ENCODE measurements at places on chromosomes 16 and 17.

GRCh38 chr17:35548978-35549377, 11.5 kb upstream of the SLFN12L start:
- DNase-seq, result no peak

GRCh38 chr17:77490361-77491183, 349.8 kb downstream of the SEC14L1 start:
- no peak for DNase-seq

DNA sequence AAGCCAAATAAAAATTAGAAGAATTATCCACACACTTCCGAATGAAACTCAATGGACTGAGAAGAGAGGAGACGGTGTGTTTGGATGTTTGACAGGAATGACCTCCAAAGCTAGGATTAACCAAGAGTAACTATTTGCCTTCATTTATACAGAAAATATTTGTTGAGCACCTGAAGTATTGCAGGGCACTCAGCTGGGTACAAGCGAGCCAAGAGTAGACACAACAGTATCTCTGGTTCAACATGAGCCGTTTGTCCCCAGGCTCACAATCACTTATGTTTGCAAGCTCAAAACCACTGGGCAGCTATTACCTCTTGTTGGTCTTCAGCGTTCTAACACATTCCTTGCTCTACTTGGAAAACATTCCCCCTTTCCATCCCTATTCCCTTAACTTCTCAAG, 38.8 kb downstream of the MAF start:
- no peak for DNase-seq

DNA sequence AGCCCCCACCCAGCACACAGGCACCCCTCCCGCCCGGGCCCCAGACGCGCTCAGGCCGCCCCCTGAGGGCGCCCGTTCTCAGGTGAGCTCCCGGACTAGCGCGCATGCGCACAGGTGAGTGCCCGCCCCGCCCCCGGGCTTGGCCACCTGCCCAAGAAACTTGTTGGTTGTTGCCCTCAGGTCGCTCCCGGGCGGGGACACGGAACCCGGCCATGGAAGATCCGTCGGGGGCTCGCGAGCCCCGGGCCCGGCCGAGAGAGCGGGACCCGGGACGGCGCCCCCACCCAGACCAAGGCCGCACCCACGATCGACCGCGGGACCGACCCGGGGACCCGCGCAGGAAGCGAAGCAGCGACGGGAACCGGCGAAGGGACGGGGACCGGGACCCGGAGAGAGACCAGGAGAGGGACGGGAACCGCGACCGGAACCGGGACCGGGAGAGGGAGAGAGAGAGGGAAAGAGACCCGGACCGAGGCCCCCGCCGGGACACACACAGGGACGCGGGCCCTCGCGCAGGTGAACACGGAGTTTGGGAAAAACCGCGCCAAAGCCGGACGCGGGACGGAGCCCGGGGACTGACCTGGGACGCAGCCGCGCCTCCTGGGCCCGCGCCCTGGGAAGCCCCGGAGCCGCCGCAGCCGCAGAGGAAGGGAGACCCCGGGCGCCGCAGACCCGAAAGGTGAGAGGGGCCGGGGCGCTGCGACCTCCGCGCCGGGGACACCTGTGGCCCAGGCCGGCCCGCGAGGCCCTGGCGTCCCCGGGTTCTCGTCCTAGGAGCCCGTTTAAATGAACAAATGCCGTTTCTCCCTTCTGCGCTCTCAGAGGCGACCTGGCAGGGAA, at the start of gene MARVELD3:
TSS of gene MARVELD3 (plus strand) at position 167 of the 840 bp plus-strand sequence. CDS start at position 213, 46 bp downstream.
- peak; percentile 79 for DNase-seq

DNA sequence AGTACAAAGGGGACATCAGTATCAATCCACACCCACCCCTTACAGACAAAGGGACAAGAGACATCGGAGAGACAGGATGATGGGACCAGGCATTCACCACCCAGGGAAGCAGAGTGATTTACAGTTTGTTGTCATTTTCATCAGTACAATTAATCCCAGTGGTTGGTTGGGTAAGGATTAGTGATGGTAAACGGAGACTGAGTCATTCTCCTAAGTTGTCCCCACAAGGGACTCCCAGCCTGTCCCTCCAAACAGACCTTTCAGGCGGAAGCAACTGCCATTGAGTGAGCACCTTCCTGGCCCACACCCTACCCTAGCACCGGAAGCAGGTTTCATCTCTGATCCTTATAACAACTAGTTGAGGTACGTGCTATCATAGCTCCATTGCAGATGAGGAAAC, 11.2 kb downstream of the PPL start:
- no peak for DNase-seq

DNA sequence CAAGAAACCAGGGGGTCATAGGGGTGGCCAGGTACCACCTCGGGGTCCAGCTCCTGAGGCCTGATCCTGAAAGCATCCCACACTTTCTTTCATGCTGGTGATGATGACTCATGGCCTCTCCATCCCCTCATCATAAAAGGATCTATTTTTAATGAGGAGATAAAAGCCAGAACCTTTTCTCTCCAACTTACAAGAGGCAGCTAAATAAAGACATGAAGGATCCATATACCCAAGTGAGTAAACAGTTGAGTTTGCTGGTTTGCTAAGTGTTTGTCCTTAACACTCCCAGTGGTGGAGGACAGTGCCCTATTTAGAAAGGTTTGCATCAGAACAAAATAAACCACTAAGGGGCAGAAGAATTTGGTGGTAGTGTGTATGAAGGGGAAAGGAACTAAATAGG, 383.8 kb downstream of the GRIN2A start:
- no peak for DNase-seq

- peak; percentile 81 for DNase-seq
These were observed 12.4 kb upstream of the ST6GALNAC2 start for GRCh38 chr17:76598004-76598439.

GRCh38 chr16:87086156-87086555, 231.0 kb downstream of the C16orf95 start:
- no peak for DNase-seq

DNA sequence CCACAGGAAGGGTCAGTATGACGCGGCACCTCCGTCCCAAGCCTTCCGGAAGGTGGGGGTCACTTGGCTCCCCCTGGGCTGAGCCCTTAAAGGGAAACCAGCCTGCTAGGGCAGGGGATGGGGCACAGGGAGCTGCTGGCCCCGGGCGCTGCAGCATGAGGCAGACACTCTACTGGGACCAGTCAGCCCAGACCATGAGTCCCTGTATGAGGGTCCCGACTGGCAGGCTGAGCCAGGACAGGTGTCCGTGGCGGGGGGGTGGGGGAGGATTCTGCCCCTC, 43.4 kb upstream of the ZC3H18 start:
- DNase-seq, result no peak

- no peak for DNase-seq
These were observed 9.3 kb downstream of the CORO6 start for GRCh38 chr17:29613352-29613837.

DNA sequence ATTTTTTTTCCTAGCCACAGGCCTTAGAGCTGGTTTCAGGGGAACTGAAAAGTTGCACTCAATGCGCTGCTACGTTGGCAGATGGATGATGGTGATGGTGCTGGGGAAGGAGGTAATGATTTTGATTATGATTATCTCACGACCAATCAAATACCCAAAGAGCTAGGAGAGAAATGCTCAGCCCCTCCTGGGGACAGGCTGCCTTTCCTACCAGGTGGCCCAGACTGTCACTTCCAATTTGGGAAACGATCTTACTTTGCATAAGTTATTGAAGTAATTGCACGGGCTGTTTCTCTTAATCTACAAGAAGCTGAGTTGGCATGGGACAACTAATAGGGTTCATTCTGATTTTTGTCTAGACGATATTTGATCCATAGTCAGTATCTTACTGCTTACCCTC, 379.7 kb upstream of the EEF2KMT start:
- no peak for DNase-seq

GRCh38 chr16:79839466-79840341, 239.2 kb upstream of the MAF start:
- no peak for DNase-seq

DNA sequence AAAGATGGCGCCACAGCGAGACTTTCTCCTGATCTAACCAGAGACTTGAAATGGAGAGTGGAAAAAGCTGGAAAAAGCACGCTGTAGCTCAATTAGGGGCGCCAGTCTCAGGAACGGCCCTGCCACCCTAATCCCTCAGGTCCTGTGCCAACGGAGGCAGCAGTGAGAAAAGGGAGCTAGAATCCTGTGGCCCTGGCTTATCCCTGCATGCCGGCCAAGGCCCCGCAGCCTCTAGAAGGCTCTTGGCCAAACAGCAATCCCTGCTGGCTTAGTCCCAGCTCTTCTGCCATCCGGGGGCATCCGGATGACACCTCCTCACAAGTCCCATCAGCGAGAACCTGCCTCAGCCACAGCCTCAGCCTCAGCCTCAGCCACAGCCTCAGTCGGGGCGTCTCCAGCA, 69.8 kb downstream of the MRM3 start:
- DNase-seq, result no peak

DNA sequence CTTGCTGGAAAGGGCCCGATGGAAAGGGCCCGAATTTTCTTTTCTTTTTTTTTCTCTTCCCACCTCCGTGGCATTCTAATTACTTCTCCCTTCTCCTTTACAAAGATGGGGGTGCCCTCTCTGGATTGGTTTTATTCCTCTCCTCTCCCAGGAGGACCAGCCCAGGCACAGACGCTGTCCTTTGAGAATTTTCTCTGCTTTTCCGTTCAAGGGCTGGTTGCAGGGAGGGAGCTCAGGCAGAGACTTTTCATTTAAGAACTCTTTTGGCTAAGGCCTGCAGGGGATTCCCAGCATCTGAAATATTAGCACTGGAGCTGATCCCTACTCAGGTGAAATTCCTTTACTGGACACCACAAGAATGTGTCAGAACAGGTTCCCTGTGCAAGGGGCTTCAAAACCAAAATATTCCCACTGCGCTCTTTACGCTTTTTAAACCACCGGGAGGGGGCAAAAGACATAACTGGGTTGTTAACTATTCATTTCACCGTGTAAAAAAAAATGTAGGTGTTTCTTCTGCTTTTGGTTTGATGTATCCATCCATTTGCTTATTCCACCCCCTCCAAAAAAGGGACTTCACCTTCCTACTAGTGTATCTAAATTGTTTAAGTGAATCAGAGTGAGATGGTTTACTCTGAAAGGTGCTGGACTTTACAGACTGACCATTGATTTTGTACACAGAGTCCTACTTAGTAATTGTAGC, 1.4 kb downstream of the NFAT5 start:
- DNase-seq, result peak; percentile 22

DNA sequence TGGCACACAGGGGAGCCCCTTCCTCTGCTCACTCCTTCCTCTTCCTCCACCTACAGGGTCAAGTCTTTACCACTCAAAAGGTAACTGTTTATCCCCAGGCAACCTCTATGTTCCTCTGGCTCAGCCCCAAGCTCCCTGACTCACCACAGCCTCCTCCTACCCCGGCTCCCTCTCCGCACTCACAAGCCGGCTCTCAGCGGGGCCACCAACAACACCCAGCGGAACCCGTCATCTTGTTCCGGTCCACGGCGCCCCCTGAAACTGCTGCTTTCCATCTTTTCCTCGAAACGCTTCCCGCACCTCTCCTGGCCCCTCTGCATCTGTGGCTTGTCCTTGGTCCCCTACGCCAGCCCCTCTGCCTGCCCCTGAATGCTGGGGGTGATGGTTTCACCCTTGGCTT, 58.4 kb downstream of the NXN start:
- DNase-seq, result no peak

DNA sequence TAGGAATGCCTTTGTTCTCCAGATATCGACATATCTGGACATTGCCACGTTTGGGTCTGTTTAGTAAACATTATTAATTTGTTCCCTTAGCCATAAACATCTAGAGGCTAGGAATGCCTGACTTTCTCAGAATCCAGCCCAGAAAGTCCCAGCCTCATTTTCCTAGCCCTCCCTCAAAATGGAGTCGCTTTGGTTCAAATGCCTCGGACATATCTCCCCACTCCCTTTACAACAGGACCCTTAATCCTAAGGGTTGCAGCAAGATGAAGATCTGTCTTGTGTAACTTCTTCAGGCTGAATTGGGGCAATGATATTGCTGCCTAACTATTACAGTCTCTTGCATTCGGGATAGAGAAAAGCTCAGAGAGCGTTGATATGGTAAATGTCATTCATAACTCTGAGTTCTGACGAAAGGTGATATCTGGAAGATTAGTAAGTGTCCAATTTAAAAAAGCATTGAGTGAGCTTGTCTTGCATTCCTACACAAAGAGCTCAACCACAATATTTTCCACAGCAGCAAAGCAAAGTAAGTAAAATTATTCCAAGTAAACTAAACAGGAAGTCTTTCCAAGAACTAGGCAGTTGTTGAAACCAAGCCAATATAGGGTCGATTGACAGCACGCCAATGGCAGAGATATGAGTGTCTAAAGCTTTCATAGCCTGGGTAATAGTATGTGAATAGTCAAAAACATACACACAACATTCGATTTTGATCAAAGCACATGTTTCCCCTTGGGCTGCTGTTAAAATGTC, 46.0 kb upstream of the ARL4D start:
- DNase-seq, result no peak

GRCh38 chr17:40448639-40449261, 5.5 kb downstream of the IGFBP4 start:
- no peak for DNase-seq

DNA sequence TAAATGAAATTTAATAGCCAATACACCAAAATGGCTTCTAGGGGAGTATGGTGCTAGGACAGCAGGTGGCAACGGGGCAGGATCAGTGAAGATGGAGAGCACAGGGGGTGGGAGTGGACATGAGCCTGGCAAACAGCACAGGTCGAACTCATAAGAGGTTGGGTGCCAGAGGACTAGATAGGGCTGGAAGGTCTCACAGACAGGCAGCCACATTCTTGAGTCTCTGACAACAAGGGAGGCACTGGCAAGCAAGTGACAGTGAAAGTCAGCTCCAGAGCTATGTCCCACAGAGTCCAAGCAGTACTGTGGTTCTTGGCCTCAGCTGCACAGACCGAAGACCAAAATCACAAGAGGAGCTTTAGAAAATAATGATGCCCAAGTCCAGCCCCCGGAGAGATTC, 61.2 kb downstream of the USP31 start:
- DNase-seq, result no peak
